ENCODE measurements at places on chromosomes 3 and 15. TPM values are rescaled to one million over a fixed set of nuclear protein-coding genes. Genes with fewer than 3 reads are reported as not detected.

Gene SAXO2
- polyA plus RNA-seq = 2.2 TPM

- DNase-seq = no peak
These were observed 582.3 kb upstream of the NAALADL2 start for GRCh38 chr3:174276826-174277225.

GRCh38 chr3:67832817-67833216, 178.4 kb upstream of the SUCLG2 start:
- DNase-seq = no peak

DNA sequence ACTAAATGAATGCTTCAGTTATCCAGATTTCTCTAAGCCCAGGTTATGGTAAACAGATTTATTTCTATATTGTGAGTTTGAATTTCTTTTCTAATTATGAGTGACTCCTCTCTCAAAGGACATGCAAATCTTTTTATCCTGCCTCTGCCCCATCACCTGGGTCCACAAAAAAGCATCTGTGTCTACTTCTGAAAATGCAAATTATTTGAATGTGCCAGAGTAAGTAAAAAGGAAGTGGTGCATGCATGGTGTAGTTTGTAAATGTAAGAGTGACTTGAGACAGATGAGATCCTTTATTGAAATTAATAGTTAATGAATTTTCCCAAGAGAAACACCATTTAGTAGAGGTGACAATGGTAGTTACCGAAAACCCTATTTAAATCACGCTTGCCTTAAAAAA, 26.9 kb downstream of the MCTP2 start:
- no peak for DNase-seq

Gene GLDN
- 0.43 TPM for polyA plus RNA-seq

Gene MST1R
- polyA plus RNA-seq = 2.4 TPM

Gene MED12L
- polyA plus RNA-seq = 10.0 TPM

DNA sequence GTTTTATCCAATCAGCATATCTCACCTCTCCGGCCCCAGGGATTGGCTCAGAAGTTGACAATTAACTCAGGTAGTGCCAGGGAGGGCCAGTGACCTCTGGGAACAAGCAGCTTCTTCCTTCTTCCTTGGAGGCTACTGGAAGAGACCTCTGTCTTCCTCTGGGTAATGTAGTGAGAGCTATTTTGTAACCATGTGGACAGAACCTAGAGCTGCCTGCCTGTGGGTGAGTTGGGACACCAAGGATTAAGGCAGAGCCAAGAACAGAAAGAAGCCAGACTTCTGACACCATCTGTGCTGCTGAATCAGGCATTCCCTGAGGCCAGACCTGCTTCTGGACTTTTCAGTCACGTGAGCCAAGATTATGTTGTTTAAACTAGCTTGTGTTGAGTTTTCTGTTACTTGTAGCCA, 5.9 kb upstream of the NDUFAF1 start:
- no peak for DNase-seq

DNA sequence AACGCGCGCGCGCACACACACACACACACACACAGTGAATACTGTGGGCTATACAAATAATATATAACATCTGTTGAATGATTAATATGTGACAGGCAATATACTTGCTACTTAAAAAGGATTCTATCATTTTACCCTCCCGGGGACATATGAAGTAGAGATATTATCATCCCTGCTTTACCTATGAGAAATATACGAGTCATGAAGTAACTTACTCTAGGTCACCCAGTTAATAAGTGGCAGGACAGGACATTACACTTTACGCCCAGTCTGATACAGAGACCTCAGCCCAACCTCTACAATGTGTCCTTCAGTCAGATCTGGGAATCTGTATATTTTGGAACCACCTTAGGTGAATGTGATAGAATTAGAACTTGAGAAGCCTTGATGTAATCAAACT, 55.4 kb downstream of the CCDC54 start:
- no peak for DNase-seq

DNA sequence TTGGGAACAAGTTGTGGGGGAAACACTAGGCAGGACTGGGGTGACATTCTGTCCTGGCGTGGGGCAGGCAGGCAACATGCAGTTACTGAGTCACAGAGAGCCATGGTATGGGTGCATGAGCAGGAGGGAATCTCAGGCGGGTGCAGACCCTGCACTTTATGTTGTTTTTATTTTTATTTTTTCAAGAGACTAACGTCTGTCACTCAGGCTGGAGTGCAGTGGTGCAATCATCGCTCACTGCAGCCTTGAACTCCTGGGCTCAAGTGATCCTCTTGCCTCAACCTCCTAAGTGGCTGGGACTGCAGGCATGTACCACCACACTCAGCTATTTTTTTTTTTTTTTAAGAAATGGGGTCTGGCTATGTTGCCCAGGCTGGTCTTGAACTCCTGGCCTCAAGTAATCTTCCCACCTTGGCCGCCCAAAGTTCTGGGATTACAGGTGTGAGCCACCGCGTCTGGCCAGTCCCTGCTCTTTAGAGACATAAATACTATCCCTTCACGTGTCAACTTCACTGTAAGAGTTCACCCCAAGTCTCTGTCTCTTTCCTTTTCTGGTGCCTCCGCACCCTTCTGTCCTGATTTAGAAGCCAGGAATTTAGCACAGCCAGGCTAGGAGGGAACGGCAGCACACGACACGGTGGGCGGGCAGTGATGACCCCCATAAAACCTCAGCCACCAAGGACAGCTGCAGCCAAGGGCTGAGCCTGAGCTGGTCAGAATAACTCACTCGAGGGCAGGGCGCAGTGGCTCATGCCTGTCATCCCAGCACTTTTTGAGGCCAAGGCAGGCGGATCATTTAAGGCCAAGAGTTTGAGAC, 72.8 kb upstream of the IQSEC1 start:
- DNase-seq = no peak

Gene TKT
- 30.7 TPM for polyA plus RNA-seq

DNA sequence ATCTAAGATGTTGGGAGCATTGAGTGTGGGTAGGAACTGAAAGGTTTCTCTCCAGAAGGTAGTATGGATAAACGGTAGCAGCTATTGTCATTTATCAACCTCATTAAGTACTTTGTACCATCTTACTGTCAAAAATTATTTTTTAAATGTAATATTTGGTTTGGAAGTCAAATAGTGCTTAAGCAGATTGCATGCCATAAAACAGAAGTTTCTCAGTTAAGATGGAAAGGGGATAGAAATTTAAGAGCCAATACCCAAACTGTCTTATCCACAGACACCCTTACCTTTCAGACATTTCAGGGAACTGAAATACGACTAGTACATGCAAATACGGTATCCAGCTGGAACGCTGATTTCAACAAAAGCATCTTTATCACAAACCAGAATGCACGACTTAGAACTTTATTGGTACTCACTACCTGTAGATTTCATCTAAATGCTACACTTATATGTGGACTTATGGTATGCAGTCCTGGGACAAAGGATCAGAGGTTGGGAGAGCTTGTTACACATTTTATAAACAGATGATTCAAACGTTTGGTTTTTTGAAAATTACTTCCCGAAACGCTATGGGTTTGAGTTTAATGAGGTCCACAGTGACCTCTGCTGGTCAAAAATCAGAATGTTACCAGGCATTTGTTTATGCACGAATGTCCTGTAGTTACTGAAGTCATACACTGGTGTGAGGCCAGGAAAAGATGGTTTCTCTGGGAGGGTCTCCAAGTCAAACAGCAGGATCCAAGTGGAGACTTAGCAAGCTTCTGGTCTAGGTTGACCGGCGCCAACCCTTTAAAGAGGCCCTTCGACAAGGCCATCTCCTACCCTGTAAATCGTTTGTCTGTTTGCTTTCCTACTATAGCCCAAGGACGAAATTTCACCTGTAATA, 45.7 kb upstream of the DUT start:
- DNase-seq = peak; percentile 88

- DNase-seq = no peak
These were observed 22.8 kb upstream of the NOX5 start for GRCh38 chr15:68991723-68992122.

GRCh38 chr15:61038387-61038786, 190.7 kb downstream of the RORA start:
- no peak for DNase-seq

DNA sequence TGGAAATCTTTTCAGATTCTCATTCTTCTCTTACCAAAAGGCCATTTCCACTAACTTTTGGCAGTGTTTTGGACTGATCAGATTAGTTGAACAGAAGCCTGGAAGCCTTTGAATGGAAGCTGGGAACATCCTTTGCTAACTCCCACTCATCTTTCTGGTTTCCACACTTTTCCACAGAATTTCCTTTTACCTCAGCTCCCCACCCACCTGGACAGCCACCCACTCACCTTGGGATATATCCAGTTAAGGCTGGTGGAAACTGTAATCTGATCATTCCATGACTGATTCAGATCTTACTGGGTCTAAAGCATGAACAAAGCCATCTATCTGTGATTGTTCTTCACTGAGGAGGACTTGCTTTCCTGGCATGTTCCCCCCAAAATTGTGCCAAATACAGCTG, 119.5 kb downstream of the CCNL1 start:
- DNase-seq = no peak

- no peak for DNase-seq
These were observed 66.5 kb upstream of the SEC61A1 start for GRCh38 chr3:127985655-127986225.

DNA sequence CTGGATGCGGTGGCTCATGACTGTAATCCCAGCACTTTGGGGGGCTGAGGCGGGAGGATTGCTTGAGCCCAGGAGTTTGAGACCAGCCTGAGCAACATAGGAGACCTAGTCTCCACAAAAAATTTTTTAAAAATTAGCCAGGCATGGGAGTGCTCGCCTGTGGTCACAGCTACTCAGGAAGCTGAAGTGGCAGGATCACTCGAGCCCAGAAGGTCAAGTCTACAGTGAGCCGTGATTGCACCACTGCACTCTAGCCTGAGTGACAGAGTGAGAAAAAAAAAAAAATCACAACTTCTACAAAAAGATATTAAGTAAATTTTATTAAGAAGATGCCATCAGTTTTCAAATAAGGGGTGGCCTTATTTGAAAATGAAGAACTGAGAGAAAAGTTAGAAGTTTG, 11.9 kb upstream of the PLA2G4D start:
- no peak for DNase-seq

GRCh38 chr3:8529181-8529637, 27.6 kb downstream of the LMCD1 start:
- DNase-seq = no peak

GRCh38 chr3:157306502-157306901, 130.1 kb upstream of the PTX3 start:
- DNase-seq = no peak

DNA sequence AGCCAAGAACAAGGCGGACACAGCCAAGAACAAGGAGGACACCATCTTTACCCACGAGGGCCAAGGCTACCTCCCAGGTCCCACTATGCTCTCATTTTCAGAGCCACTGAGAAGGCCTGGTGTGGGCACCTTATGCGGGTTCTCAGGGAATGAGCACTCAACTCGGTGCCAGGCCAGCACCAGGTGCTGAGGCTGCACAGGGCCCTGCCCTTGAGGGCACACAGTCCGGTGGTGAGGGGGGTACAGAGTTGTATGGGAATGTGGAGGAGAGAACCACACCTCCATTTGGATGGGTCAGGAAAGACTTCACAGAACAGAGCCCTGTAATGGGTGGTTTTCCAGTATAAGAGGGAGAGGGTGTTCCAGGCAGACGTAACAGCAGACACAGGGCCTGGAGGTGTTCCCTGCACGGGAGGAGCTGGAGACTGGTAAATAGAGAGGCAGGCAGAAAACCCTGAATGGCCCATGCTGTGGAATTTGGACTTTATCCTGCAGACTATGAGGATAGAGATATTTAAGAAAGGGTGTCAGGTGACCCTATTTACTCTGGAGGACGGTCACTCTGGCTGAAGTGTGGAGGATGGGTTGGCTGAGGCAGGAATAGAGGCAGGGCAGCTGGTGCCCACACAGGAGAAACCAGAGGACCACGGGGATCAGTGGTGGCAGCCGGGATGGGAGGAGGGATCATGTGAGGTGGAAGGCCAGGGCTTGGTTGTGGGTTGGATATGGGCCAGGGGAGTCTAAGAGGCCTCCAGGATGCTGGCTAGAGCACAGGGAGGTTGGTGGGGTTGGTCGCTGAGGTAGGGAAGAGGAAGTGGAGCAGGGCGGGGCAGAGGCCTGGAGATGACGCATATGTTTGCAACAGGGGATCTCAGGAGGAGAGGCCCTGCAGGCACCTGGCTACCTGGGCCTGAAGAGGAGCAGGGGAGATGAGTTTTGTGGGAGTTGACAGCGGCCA, 34.6 kb downstream of the CRABP1 start:
- DNase-seq = no peak

DNA sequence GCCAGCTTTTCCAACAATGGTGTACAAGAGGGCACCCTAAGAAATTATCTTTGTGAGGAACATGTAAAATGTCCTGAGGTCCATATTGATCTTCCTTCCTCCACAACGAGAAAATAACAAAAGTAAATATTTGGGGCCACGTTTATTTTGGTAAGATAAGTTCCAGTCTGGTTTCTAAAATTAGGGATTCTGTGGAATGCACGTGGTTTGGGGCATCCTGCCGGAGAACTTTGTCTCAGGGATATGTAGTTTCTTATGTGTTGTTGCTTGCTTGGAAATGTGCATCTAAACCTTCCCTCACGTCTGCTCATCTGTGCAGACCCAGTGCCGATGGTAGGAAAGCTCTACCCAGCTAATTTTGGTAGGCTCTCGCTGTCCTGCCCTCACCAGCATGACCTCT, 62.8 kb downstream of the CTDSPL start:
- DNase-seq = no peak

GRCh38 chr3:131744765-131745164, 242.0 kb upstream of the MRPL3 start:
- no peak for DNase-seq

Data from forelimb muscle (tissue), 1 donor.